Testis (tissue), 5 donors: ENCODE measurements at places on chromosomes 6 and 20. TPM values are rescaled to one million over a fixed set of nuclear protein-coding genes. Genes with fewer than 3 reads are reported as not detected.

FAM83C gene
- polyA plus RNA-seq, result 0.96 TPM

- no peaks in the 10 kb centered on the region for H3K4me1 ChIP-seq
- H3K4me3 ChIP-seq, result no peak overlapping the region
- DNase-seq, result no peak
- no peaks in the 10 kb centered on the region for H3K36me3 ChIP-seq
- H3K27ac ChIP-seq, result no peak overlapping the region
Measured at GRCh38 chr6:169227116-169227515, 26.5 kb downstream of the THBS2 start.

- no peaks in the 10 kb centered on the region for H3K27me3 ChIP-seq
- no peak for DNase-seq
- H3K4me3 ChIP-seq, result no peak overlapping the region
- no peak overlapping the region for H3K27ac ChIP-seq
- no peaks in the 10 kb centered on the region for H3K36me3 ChIP-seq
Measured at GRCh38 chr6:144364782-144365181, 79.6 kb downstream of the UTRN start.

GRCh38 chr6:15403094-15403755 is 157.4 kb downstream of the JARID2 start:
- H3K36me3 ChIP-seq, result no peaks in the 10 kb centered on the region
- peaks cover 42% of the 10 kb centered on the region for H3K4me1 ChIP-seq
- DNase-seq, result no peak
- peak overlapping the region; percentile 50 for H3K27ac ChIP-seq
- no peaks in the 10 kb centered on the region for H3K27me3 ChIP-seq
- no peak overlapping the region for H3K4me3 ChIP-seq

- no peak for DNase-seq
- no peak overlapping the region for H3K27ac ChIP-seq
- no peaks in the 10 kb centered on the region for H3K4me1 ChIP-seq
- H3K4me3 ChIP-seq, result no peak overlapping the region
Measured at GRCh38 chr20:5933802-5934436, 16.4 kb downstream of the TRMT6 start.

DNA sequence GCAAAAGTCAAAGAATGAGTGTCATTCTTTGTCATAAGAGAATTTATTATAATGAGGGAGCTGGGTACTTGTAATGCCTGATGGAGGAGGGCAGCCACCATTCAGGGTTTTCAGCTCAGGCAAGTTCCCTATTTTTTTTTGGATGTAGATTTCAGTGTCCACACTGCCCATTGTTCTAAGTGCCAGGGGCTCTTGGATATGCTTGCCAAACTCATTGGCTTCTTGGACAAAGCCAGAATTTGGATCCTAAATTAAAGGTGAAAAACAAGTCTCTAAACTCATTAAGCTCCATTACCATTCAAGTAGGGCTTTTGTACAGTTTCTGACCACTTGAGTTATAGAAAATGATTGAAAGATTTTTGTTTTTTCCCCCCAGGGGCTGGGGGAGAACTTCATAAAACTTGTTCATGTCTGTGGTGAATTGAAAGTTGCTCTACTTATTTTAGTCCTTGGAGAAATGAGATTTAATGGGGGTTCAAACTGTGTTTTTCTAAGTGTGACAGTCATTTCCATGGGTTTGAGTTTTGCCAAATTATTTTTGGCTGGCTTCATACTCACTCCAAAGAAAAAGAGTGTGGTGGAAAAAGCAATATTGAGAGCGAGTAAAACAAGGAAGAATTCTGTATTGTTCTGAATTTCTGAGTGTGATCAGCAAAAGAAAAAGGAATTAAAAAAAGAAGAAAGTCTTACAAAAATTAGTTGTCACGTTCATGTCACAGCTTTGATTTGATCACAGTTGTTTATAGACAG is 46.0 kb downstream of the TIAM2 start:
- H3K4me1 ChIP-seq, result no peaks in the 10 kb centered on the region
- H3K27me3 ChIP-seq, result no peaks in the 10 kb centered on the region
- H3K4me3 ChIP-seq, result no peak overlapping the region
- H3K36me3 ChIP-seq, result no peaks in the 10 kb centered on the region
- no peak for DNase-seq

DNA sequence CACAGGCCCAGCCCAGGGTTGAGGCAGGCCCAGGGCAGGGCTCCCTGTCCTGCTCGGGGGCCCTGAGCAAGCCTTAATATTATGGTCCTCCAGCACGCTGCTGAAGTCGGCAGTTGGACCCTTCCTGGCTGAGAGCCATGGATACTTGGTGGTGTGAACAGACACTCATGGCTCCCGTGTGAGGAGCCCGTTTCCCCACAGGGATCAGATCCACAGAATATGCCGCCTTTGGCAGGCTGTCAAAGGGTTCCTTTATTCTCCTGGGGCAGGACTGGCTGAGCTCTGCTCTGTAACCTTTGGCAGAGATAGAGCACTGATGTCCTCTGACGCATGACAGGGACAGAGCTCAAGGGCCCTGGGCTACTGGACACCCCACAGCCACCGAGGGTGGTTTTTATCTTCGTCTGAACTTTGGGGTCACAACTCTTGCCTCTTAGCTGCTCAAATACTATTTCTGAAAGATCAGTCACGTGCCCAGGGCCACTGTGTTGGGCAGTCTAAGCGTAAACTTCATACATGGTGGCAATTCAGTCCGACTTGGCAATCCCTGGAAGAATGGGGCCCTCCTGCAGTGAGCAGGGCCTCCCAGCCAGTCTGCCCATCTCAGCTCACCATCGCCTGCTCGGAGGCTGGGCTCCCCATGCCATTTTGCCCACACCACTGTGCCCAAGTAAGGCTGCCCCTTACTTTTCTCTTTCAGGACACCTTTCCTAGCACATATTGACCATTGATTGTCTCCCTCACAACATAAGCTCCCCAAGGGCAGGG is 49.1 kb downstream of the TTI1 start:
- H3K36me3 ChIP-seq, result no peaks in the 10 kb centered on the region
- no peak overlapping the region for H3K4me3 ChIP-seq
- H3K4me1 ChIP-seq, result peaks cover 15% of the 10 kb centered on the region
- no peaks in the 10 kb centered on the region for H3K27me3 ChIP-seq
- peak; percentile 67 for DNase-seq

- H3K4me3 ChIP-seq, result no peak overlapping the region
- H3K36me3 ChIP-seq, result no peaks in the 10 kb centered on the region
- DNase-seq, result no peak
- H3K4me1 ChIP-seq, result peaks cover 18% of the 10 kb centered on the region
Measured at GRCh38 chr6:167240034-167240541, 51.0 kb upstream of the UNC93A start.

- H3K27me3 ChIP-seq, result no peaks in the 10 kb centered on the region
- H3K27ac ChIP-seq, result no peak overlapping the region
- H3K36me3 ChIP-seq, result no peaks in the 10 kb centered on the region
Measured at GRCh38 chr6:154938221-154938580, 56.9 kb upstream of the TIAM2 start.
